Stimulated activated CD8-positive, alpha-beta memory T cell treated with anti-CD3 and anti-CD28 coated beads, Interleukin-7, amount 100 ng/mL, for 24 hours (primary cell): ENCODE measurements at places on chromosomes 7 and 10.
A peak's percentile ranks its signal among the peaks of the same experiment; 100 is the strongest.

GRCh38 chr10:58513188-58514110 lies 777 bp downstream of the BICC1 start:
- DNase-seq, result no peak

GRCh38 chr10:994836-995558 lies 6.8 kb downstream of the GTPBP4 start:
- DNase-seq, result no peak

DNA sequence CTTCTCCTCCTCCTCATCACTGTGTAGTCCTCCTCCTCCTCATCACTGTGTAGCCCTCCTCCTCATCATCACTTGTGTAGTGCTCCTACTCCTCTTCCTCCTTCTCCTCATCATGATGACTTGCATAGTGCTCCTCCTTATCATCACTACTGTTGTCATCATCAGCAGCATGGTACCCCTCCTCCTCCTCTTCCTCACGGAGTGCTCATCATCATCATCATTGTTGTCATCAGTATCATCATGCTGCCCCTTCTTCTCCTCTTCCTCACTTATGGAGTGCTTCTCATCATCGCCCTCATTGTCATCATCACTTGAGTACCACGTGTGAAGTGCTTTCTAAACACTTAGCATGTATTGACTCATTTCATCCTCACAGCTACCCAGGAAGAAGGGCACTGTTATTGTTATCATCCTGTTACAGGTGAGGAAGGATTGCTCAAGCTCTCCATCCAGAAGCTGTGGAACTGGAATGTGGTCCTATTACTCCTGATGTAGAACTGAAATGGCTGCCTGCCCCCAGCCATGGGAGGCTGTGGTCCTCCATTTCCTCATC lies 122.8 kb upstream of the SHH start:
- DNase-seq, result no peak

DNA sequence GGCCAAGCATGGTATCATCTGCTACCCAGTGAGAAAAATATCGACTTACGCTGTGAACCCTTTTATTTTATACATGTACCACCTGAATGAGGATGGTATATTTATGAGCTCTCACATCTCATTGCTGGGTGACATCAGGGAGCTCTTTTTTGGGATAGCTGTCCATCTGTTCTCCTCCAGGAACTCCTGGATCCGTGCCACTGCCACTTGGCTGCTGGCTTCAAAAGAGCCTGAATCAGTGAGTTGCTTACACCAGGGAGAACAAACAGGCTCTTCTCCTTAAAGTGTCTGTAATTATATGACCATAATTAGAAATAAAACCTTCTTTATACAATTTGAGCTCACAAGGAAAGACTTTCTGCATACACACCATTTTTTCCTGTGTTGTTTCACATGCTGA lies 106.2 kb downstream of the KAT6B start:
- DNase-seq, result no peak

DNA sequence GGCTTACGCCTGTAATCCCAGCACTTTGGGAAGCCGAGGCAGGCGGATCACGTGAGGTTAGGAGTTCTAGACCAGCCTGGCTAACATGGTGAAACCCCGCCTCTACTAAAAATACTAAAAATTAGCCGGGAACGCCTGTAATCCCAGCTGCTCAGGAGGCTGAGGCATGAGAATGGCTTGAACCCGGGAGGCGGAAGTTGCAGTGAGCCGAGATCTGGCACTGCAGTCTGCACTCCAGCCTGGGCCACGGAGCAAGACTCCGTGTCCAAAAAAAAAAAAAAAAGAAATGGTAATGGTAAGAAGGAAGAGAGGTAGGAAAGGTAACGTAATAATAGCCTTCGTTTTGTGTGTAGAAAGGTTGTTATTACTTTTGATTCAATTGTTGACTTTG lies 1.2 kb downstream of the HSPA14 start:
- no peak for DNase-seq

DNA sequence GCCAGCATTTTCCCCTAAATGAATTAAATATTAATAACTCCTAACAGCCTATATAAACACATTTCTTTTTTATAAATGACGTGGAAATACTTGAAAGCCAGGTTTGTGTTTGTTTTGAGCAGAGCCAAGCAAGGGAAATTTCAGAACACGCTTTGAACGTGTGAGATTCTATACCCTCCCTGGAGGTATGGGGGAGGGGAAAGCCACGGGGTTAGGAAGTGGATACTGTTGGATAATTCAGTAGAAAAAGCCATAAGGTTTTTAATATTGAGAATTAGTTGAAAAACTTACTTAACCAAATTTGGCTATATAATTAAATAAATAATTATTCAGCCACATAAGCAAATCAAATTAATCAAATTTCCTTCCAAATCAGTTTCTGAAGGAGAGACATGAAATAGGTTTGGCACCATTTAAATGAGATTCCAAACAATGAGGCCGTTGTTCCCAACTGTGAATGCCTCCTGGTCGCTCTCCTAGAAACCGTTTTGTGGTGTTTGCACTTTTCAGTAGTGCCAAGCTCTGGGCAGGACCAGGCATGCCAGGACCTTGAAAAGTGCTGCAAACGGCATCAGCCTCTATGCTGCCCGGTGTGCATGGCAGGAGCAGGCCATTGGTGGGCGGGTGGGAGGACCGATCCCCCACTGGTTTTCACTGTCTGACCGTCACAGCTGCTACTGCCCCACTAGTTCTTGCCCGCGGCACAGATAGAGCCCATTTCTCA lies 88.1 kb downstream of the SEPTIN14 start:
- DNase-seq, result no peak

- no peak for DNase-seq
Observed at GRCh38 chr7:28298870-28299518, 113.3 kb upstream of the CREB5 start.

DNA sequence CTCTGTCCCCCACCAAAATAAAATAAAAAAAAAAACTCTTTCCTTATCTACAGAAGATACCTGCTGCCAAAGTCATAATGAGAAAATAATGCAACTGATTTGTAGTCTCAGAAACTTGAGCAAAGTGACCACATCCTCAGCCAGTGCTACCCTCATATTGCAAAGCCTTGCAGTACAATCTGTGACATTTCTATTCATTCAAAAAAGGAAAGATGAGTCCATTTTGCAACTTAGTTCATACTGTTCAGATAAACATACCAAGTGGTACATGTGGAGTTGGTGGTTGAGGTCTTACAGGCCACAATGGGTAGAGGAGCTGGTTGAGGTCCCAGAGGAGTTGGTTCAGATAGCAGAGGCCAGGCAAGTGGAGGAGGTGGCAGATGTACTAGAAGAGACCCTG lies 6.5 kb upstream of the EIF5AL1 start:
- no peak for DNase-seq

- DNase-seq, result no peak
Observed at GRCh38 chr10:5735119-5735518, 50.5 kb downstream of the TASOR2 start.

GRCh38 chr7:28024786-28025334 lies 155.7 kb downstream of the JAZF1 start:
- no peak for DNase-seq

DNA sequence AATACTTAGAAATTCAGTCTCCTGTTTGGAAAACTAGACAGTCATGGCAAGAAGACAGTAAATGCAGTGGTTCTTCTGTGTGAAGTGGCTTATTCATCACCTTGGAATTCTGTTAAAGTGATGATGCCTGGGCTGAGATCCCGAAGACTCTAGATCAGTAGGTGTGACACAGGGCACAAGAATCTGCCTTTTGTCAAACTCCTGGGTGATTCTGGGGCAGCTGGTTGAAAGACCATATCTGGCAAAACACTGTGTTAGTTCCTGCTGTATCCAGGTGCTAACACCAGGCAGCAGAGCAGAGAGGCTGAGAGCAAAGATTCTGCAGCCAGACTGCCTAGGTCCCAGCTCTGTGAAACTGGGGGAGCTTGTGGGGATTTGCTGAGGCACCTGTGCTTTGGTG lies 26.5 kb downstream of the MRC1 start:
- no peak for DNase-seq

- DNase-seq, result no peak
Observed at GRCh38 chr10:10363217-10363616, 654.5 kb upstream of the CELF2 start.

DNA sequence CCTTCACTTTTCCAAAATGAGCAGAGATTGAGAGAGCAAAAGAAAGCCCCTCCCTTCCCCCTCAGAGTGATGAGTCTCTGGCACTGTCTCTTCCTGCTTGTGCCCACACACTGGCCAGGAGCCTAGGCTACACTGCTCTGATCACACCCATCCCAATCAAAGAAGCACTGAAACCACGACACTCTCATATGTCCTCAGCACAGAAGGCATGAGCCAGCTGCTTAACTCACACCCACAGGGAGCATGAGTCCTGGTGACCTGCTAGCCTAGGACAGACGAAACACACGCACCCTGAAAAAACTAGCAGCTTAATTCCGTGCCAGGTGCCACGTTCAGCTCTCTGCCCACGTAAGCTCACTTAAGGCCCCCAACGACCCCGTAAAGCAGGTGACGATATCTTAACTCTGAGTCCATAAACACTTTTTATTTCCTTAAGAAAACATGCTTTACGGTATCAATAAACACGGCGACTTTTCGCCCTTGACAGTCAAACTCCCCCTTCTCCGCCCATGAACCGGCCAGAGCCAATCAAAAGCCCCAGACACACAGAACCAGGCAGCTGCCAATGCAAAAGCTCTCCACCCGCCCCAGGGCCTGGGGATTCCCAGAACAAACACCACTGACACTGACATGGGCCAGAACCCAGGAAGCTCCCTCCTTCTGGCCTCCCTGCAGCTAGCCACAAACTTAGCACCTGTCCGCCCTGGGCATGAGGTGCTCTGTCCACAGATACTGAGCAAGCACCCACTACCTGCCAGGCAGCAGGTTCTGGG lies 69.0 kb downstream of the TNRC18 start:
- DNase-seq, result no peak

- no peak for DNase-seq
Observed at GRCh38 chr7:16812542-16813231, 7.9 kb upstream of the AGR2 start.

DNA sequence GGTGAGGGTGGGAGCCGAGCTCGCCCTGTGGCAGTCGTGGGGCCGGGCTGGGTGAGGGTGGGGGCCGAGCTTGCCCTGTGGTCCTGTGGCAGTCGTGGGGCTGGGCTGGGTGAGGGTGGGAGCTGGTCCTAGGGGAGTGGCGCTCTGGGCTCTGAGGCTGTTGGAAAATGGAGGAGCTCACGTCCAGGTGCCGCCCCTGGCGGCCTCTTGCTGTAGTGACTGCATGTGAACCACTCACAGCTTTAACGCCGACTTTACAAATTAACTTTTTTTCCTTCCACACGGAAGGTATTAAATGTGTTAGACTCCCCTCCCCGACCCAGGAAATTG lies 312.6 kb downstream of the WDR37 start:
- DNase-seq, result peak; percentile 14

GRCh38 chr10:94210440-94211168 lies 152.1 kb downstream of the NOC3L start:
- DNase-seq, result no peak

DNA sequence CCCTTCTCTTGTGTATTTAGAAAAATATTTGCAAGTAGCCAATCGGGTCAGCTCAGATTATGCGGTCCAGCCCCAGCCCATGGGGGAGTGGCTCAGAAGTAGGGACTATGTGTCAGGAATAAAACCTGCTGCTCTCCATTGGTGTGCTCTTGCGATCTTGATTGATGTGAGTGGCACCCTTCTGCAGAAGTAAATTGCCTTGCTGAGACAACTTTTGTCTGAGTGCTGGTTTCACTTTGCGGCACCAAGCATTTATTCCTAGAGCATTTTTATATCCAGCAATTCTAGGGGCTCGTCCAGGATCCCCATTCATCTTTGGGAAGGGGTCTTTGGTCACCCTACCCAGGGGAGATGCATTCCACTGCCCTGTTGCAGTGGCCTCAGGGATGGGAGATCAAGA lies 26.1 kb upstream of the FAM221A start:
- no peak for DNase-seq

- no peak for DNase-seq
Observed at GRCh38 chr10:1483246-1483645, 254.1 kb downstream of the ADARB2 start.

DNA sequence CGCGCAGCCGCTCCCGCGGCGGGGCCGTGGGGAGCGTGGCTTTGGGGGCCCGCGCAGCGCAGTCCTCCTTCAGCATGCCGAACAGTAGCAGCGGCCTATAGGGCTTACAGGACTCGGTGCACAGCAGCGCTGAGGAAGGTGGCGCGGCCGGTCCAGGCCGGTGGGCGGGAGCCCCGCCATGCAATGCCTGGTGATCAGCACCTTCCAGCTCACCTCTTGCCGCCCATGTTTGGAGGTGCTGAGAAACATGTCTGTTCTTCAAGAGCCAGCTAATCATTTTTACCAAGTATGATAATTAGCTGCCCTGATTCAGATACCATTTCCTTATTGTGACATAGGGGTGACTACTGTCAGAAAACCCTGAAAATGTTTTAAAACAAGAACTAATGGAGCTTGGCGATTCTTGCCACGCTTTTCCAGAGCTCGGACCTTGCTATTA lies 33.5 kb upstream of the SFTPD start:
- DNase-seq, result no peak

- no peak for DNase-seq
Observed at GRCh38 chr7:150425670-150426069, 24.8 kb upstream of the GIMAP8 start.

DNA sequence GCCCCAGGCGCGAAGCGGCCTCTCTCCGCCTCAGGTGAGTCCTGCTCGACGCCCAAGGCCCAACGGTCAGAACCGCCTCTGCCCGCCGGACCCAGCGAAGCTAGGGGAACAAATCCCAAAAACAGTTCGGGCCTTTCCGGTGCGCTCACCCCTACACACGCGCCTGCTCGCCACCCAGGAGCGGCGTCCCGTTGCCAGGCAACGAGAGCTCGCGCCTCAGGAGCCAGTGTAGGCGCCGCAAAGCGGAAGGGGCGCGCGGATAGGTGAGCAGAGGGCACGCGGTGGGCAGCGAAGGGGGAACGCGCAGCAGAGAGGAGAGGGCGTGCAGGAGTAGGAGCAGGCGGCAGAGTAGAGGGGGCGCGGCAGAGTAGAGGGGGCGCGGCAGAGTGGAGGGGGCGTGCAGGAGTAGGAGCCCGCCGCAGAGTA lies at the start of the genes DYDC1 and DYDC2:
Gene DYDC1, minus strand, starts transcription at position 193 of the 426 bp plus-strand sequence. CDS start 4,154 bp downstream, outside the sequence.
Gene DYDC2, plus strand, starts transcription at position 219 of the 426 bp plus-strand sequence. CDS start 5,663 bp downstream, outside the sequence.
- DNase-seq, result no peak

DNA sequence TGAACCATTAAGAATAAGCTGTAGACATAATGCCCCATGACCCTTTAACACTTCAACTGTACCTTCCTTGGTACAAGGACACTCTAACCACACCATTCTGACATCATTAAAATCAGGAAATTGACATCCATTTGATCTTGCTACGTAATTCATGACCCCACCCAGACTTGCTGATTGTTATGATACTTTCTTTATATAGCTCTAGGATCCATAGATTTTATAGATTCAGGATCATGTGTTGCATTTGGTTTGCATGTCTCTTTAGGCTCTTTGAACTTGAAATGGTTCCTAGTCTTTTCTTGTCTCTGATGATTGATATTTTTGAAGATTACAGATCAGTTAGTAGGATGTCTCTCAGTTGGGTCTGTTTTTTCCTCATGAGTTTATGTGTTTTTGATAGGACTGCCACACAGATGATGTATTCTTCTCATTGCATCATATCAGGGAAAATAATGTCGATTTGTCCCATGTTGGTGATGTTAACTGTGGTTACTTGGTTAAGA lies 13.5 kb downstream of the CCM2 start:
- no peak for DNase-seq

DNA sequence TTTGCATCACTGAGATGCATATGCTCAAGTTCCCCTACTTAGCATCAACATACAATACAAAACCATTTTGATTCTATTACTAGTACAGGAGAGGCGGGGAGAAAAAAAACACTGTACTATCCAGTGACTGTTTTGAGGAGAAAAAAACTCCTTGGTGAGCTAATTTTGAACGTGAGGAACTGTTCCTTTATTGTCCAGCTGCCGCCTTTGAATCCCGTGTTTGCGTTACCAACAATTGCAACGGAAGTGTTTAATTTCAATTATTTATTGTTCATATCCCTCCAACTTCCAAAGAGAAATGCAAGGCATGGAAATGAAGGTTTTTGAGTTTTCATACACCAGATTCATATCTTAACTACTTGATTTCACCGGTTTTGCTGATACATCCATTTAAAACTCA lies 66.4 kb upstream of the ARHGAP21 start:
- no peak for DNase-seq
